Lower leg skin (tissue), 4 donors: ENCODE measurements at places on chromosomes 5 and 9.

DNA sequence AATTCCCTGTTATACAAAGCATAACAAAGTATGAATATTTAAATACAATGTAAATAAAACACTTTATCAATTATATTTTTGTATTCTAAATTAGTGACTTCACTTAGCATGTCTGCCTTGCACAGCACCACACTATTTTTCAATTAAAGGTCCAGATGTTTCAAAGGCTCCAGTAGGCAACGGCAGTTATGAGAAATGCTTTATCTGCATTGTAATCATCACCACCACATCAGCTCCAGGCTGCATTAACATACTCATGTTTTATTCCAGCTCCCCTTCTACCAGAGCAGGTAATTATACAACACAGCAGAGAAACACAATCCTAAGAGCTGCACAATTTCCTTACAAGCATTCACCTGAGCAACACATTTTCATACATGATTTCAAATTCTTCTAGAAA, 102.8 kb downstream of the MAPKAP1 start:
- DNase-seq, result no peak

GRCh38 chr5:172635038-172635437, 6.0 kb upstream of the NEURL1B start:
- DNase-seq, result peak; percentile 52

DNA sequence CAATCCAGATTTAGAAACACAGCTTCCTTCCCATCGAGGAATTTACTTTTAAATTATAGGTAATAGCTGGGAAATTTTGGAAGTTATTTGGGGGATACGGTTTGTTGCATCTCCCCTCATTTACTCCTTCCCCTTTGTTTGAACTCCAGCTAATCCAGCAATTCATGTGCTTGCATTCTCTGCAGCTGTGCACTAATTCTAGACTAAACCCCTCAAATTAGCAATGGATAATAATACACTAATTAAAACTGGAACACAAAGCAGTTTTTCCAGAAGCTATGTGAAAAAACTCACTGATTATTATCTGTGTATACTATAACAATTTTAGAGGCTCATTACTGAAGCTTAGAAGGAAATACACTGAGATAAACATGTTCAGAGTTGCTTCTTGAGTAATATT, 751.2 kb upstream of the ZNF608 start:
- DNase-seq, result no peak

- no peak for DNase-seq
These were observed 394 bp downstream of the TLR4 start for GRCh38 chr9:117704597-117704996.

DNA sequence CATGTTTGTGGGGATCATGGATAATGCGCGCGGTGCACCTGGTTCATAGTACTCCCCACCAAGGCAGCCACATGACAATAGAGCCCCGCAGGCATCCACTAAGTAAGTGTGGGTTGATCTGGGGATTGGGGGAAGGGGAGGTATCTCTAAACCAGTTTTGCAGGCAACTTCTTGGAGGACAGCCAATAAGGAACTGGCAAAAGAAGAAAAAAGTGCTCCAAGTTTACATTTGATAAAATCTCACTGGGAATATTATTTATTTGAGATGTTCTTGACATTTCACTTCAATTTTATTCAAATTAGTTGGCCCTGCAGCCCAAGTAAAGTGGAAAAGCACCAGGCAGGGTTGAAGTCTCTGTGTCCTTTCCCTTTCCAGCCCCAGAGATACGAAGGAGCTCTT, 8.5 kb downstream of the FBP1 start:
- no peak for DNase-seq

- no peak for DNase-seq
These were observed 634.3 kb downstream of the PDE4D start for GRCh38 chr5:59259237-59259636.
